Upper lobe of left lung (tissue), 6 donors: ENCODE measurements at places on chromosomes 2 and 18. TPM values are rescaled to one million over a fixed set of nuclear protein-coding genes. Genes with fewer than 3 reads are reported as not detected.

GAL3ST2 gene
- total RNA-seq, result not detected

BIN1 gene
- 41.7 TPM for total RNA-seq

STEAP3 gene
- 22.6 TPM for total RNA-seq

SPATA3 gene
- total RNA-seq, result not detected

TXNDC2 gene
- 0.30 TPM for total RNA-seq

SLC19A3 gene
- total RNA-seq, result 37.3 TPM

UPP2 gene
- not detected for total RNA-seq

HOXD11 gene
- not detected for total RNA-seq

DLX2 gene
- total RNA-seq, result not detected

DNA sequence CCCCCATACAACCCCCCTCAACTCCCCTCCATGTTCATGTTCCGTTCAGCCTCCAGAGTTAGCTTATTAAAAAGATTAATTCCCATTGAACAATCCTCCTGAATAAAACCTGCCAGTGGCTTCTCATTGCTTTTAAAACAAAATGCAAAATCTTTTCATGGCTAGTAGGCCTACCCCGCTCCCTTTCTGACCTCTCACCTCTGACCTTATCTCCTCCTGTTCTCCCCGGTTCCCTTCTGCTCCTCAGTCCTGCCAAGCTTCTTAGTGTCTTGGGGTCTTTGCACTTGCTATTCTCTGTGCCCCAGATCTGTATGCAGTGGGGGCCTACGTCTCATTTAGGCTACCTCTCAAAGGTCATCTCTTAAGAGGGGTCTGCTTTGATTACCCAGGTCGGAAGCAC lies 64.3 kb downstream of the RHOB start:
- no peaks in the 10 kb centered on the region for H3K36me3 ChIP-seq
- no peak overlapping the region for H3K27ac ChIP-seq
- DNase-seq, result no peak
- no peak overlapping the region for H3K4me3 ChIP-seq

DNA sequence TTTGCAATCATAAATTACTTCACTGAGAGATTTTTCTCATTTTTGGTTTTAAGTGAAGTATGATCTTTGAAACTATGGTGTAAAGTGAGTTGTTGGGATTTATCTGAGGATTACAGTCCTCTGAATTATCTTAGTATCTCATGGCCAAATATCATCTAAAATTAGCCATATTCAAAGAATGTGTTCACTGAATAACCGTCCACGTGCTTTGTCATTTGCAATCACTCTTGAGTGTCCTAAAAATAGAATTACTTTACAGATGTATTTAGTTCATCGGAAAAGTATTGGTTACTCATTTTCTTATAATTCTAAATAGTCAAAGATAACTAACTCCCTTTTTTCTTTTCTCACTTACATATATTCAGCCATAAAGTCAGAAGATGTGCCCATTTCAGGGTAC lies 141.2 kb downstream of the RTN4 start:
- no peak overlapping the region for H3K27ac ChIP-seq
- H3K4me1 ChIP-seq, result no peaks in the 10 kb centered on the region
- no peak overlapping the region for H3K4me3 ChIP-seq
- DNase-seq, result no peak
- no peaks in the 10 kb centered on the region for H3K27me3 ChIP-seq

GRCh38 chr2:22950431-22950830 lies 434.5 kb upstream of the KLHL29 start:
- no peak overlapping the region for H3K4me3 ChIP-seq
- no peaks in the 10 kb centered on the region for H3K36me3 ChIP-seq
- no peaks in the 10 kb centered on the region for H3K4me1 ChIP-seq
- no peak for DNase-seq
- no peaks in the 10 kb centered on the region for H3K27me3 ChIP-seq
- H3K27ac ChIP-seq, result no peak overlapping the region

DNA sequence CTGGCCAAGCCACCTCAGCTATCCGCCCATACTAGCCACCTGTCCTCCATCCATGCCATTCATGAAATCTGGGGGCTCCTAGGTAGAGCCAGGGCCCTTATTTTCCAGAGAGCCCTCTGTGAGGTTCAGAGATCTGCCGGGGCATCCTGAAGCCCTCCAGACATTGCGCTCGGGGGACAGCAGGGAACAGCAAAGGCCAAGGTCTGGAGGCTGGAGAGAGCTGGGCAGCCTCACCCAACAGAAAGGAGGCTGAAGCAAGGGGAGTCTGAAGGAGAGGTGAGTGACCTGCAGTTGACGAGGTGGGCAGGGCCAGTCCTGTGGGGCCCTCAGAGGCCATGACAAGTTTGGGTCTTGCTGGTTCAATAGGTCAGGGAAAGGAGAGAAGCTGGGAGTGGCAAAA lies 8.6 kb upstream of the DES start:
- no peaks in the 10 kb centered on the region for H3K27me3 ChIP-seq
- H3K4me1 ChIP-seq, result no peaks in the 10 kb centered on the region
- H3K27ac ChIP-seq, result no peak overlapping the region
- no peak overlapping the region for H3K4me3 ChIP-seq
- no peak for DNase-seq
- H3K36me3 ChIP-seq, result no peaks in the 10 kb centered on the region

DNA sequence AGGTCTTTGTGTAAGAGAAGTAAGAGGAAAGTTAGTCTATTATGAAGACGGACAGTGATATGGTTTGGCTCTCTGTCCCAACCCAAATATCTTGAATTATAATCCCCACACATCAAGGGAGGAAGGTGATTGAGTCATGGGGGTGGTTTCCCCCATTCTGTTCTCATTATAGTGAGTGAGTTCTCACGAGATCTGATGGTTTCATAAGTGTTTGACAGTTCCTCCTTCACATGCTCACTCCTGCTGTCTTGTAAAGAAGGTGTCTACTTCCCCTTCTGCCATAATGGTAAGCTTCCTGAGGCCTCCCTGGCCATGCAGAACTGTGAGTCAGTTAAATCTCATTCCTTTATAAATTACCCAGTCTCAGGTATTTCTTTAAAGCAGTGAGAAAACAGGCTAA lies 67.6 kb downstream of the NEURL3 start:
- H3K4me3 ChIP-seq, result no peak overlapping the region
- H3K27ac ChIP-seq, result no peak overlapping the region
- H3K4me1 ChIP-seq, result no peaks in the 10 kb centered on the region
- DNase-seq, result no peak

DNA sequence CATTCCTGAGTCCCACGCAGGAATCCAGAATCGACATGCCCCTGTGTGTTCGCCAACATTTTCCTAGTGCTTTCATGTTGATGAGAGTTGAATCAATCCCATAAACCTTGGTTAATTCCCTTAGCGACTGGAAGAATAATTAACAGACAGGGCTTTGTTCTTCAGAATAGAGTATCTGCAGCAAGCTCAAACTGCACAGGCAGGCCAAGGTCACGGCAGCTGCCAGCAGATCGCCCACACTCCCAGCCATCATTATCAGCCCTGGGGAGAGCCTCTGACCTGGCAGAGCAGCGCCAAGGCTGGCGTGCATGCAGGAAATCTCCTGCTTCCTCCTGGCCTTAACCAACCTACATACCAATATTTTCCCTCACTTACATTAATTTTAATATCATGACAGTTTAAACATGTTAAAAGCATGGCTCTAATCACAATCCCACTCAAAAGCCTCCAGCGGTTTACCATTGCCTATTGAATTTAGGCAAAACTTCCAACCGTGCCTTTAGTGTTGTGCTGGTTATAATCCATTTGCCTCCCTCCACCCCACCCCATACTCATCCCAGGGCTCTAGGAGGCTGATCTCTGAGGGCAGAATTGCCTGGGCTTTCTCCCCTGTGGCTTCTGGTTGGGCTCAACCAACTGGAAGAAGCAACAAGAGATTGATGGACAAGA lies 46.8 kb upstream of the NCK2 start:
- H3K4me3 ChIP-seq, result no peak overlapping the region
- H3K36me3 ChIP-seq, result no peaks in the 10 kb centered on the region
- H3K4me1 ChIP-seq, result no peaks in the 10 kb centered on the region
- no peak for DNase-seq

GRCh38 chr2:8587920-8588830 lies 93.7 kb upstream of the ID2 start:
- H3K4me1 ChIP-seq, result peaks cover 4% of the 10 kb centered on the region
- DNase-seq, result no peak
- no peaks in the 10 kb centered on the region for H3K36me3 ChIP-seq
- H3K27ac ChIP-seq, result no peak overlapping the region
- no peaks in the 10 kb centered on the region for H3K27me3 ChIP-seq
- no peak overlapping the region for H3K4me3 ChIP-seq

GRCh38 chr18:13382954-13383827 lies 164.6 kb downstream of the LDLRAD4 start:
- no peak for DNase-seq
- no peaks in the 10 kb centered on the region for H3K27me3 ChIP-seq
- H3K4me1 ChIP-seq, result peaks cover 37% of the 10 kb centered on the region
- peak overlapping the region; percentile 76 for H3K27ac ChIP-seq

- DNase-seq, result no peak
- peak overlapping the region; percentile 69 for H3K27ac ChIP-seq
- H3K4me1 ChIP-seq, result peaks cover 28% of the 10 kb centered on the region
- H3K4me3 ChIP-seq, result no peak overlapping the region
- H3K27me3 ChIP-seq, result no peaks in the 10 kb centered on the region
These were observed 40.5 kb upstream of the NABP1 start for GRCh38 chr2:191637182-191638078.

- H3K27me3 ChIP-seq, result no peaks in the 10 kb centered on the region
- no peaks in the 10 kb centered on the region for H3K36me3 ChIP-seq
- no peak overlapping the region for H3K27ac ChIP-seq
- H3K4me1 ChIP-seq, result no peaks in the 10 kb centered on the region
- H3K4me3 ChIP-seq, result no peak overlapping the region
These were observed 201.8 kb upstream of the KLHL14 start for GRCh38 chr18:32974421-32975162.

GRCh38 chr18:40555914-40556313 lies 1399.1 kb upstream of the PIK3C3 start:
- H3K4me3 ChIP-seq, result no peak overlapping the region
- DNase-seq, result no peak
- no peak overlapping the region for H3K27ac ChIP-seq
- H3K36me3 ChIP-seq, result no peaks in the 10 kb centered on the region
- H3K4me1 ChIP-seq, result no peaks in the 10 kb centered on the region

- H3K36me3 ChIP-seq, result no peaks in the 10 kb centered on the region
- no peak overlapping the region for H3K27ac ChIP-seq
- no peaks in the 10 kb centered on the region for H3K4me1 ChIP-seq
- no peak for DNase-seq
- H3K27me3 ChIP-seq, result no peaks in the 10 kb centered on the region
These were observed 227.4 kb downstream of the DCC start for GRCh38 chr18:52567360-52567759.

DNA sequence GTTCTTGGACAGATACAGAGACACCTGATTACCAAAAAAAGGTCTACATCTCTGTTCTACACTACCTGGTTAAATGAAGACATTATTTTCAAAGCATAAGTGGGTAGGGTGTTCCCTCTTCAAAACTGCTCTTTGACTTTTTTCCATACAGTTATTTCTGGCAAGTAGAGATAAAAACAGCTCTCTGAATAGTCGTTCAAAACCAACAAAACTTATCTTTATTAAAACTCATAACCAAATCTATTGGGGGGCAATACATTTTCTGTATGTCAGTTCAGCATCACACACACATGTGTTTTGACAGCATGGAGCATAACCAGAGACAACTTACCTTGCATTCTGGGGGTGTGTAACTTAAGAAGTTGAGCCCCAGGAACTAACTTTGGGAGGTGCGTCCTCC lies 149.0 kb upstream of the EPC2 start:
- H3K27me3 ChIP-seq, result no peaks in the 10 kb centered on the region
- no peak overlapping the region for H3K4me3 ChIP-seq
- H3K27ac ChIP-seq, result no peak overlapping the region
- H3K4me1 ChIP-seq, result no peaks in the 10 kb centered on the region
- no peak for DNase-seq
- H3K36me3 ChIP-seq, result no peaks in the 10 kb centered on the region

DNA sequence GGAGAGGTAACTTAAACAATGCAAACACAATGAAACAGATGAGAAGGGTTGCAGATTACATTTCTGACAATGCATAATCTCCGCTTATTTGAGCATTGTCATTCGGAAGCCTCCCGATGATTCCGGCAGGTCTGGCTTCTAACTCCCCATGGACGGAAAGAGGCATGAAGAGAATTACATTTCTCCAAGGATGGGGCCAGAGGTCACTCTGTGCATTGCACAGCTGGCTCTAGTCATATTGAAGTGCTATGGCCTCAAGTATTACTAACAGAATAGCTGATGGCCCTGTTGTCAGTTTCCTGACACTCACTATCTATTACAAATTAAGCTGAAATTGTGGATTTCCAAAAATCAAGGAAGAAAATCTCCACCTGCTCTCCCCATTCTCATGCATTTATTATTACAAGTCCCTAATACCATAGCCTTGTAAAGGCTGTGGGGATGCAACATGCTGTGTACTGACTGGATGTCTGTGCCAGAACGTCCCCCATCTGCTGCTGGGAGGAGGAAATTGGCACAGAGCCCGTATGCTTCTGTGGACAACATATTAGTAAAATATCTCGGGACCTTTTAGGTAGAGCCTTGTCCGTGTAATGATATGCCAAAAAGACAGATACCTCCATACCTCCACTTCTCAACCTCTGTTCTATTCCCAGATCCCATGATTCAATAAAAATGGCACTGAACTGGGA lies 168.1 kb downstream of the SETBP1 start:
- H3K36me3 ChIP-seq, result no peaks in the 10 kb centered on the region
- H3K27ac ChIP-seq, result no peak overlapping the region
- no peaks in the 10 kb centered on the region for H3K27me3 ChIP-seq

GRCh38 chr2:27720004-27720551 lies 51.4 kb upstream of the MRPL33 start:
- H3K27ac ChIP-seq, result no peak overlapping the region
- peak; percentile 66 for DNase-seq
- no peaks in the 10 kb centered on the region for H3K36me3 ChIP-seq
- no peaks in the 10 kb centered on the region for H3K27me3 ChIP-seq
- peaks cover 41% of the 10 kb centered on the region for H3K4me1 ChIP-seq

- H3K4me3 ChIP-seq, result no peak overlapping the region
- H3K27me3 ChIP-seq, result no peaks in the 10 kb centered on the region
- no peak overlapping the region for H3K27ac ChIP-seq
- no peaks in the 10 kb centered on the region for H3K4me1 ChIP-seq
- H3K36me3 ChIP-seq, result no peaks in the 10 kb centered on the region
These were observed 1583.7 kb upstream of the CELF4 start for GRCh38 chr18:39149211-39149806.

DNA sequence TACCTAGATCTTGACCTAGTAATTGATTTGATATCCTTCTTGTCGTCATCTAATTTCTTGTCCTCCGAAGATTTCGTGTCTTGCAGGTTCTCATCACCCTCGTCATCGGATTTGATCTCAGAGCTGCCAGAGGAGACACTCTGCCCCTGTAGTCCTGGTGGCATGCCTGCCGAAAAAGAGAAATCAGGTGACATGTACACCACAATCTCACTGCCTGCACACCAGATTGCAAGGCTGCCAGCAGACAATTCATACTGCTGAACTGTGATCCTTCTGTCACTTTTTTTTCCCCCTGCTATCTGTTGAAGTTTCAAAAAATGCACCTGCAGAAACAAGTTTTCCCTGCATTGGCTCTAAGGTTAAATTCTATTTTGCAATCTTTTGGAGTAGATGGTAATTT lies 273.2 kb upstream of the CCDC68 start:
- H3K4me3 ChIP-seq, result no peak overlapping the region
- H3K27me3 ChIP-seq, result no peaks in the 10 kb centered on the region
- H3K27ac ChIP-seq, result no peak overlapping the region
- H3K36me3 ChIP-seq, result no peaks in the 10 kb centered on the region
